ENCODE measurements at places on chromosomes 6 and 20. TPM values are rescaled to one million over a fixed set of nuclear protein-coding genes. Genes with fewer than 3 reads are reported as not detected.

DNA sequence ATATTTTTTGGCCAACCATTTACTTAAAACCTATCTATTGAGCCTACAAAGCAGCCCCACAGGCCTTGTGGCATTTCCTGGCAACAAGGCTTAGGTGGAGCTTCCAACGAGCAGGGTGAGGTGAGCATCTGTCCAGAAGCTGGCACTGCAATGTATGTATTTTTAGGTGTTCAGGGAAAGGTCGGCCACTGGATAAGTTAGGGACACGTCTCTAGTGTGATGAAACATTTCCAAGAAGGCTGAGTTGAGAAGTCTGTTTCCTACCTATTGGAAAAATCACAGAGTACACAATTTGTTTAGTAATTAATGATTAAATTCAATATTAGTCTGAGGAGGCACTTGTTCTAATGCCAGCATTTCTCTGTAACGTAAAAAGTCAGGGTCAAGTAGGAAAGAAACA, 17.8 kb upstream of the RCAN2 start:
- H3K27ac ChIP-seq, result no peak overlapping the region
- no peaks in the 10 kb centered on the region for H3K4me1 ChIP-seq
- no peaks in the 10 kb centered on the region for H3K27me3 ChIP-seq
- no peak for DNase-seq
- H3K36me3 ChIP-seq, result no peaks in the 10 kb centered on the region
- no peak overlapping the region for H3K4me3 ChIP-seq

GRCh38 chr6:39294133-39294532, 20.1 kb downstream of the KCNK17 start:
- H3K27ac ChIP-seq, result no peak overlapping the region
- no peaks in the 10 kb centered on the region for H3K36me3 ChIP-seq
- H3K4me3 ChIP-seq, result no peak overlapping the region
- peaks cover 7% of the 10 kb centered on the region for H3K4me1 ChIP-seq
- H3K27me3 ChIP-seq, result no peaks in the 10 kb centered on the region

DNA sequence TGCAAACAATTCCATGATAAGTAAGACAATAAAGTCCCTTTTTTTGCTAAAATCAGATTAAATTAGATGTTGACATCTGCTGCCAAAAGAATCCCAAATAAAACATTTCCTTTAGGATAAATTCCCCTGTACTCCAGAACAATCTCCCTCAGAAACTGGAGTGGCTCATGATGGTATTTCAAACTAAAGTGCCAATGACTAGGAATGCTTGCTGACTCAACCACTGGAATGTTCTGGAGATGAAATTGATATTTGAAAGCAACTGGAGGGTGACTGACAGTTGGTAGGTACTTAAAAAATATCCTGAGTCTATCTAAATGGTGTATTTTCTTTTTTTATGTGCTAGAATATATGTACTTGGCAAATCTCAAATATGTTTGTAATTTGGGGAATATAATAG, 350.1 kb upstream of the TSHZ2 start:
- H3K4me1 ChIP-seq, result no peaks in the 10 kb centered on the region
- H3K4me3 ChIP-seq, result no peak overlapping the region

GRCh38 chr20:63833776-63834490, 2.9 kb upstream of the ZBTB46 start:
- no peaks in the 10 kb centered on the region for H3K27me3 ChIP-seq
- peaks cover 40% of the 10 kb centered on the region for H3K4me1 ChIP-seq
- H3K4me3 ChIP-seq, result no peak overlapping the region

DNA sequence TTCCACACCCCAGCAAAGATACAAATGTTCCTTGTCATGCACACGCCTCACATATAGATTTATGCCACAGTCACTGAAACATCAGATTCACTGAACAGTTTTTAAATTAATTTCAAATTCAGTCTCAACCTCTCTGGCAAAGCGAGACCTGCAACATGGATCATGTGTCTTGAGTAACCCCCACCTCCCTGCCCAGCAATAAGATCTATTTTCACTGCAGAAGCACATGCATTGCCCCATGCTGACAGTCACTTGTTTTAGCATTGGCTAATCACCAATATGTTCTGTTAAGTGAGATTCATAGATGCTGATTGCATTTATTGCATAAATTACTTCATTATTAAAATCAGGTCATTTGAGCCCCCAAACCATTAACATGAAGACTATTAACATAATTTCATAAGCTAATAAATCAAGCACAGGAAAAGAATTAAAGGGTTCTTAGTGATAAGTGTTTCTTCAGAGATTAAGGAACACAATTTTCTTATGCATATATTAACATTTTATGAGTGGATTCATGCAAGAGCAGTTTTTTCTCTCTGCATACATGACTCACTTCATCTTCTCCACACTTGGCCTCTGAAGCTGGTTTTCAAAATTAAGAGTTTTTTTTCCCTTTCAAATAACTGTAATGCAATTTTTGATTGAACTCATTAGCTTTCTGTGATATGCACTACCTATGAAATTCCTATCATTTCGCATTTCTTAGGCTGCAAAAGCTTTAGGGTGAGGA, 173.2 kb upstream of the SOX4 start:
- no peaks in the 10 kb centered on the region for H3K27me3 ChIP-seq
- no peak overlapping the region for H3K4me3 ChIP-seq
- no peaks in the 10 kb centered on the region for H3K36me3 ChIP-seq
- no peak for DNase-seq

NKAIN2 gene
- 0.12 TPM for total RNA-seq
